ENCODE measurements at places on chromosomes 1 and 21.

DNA sequence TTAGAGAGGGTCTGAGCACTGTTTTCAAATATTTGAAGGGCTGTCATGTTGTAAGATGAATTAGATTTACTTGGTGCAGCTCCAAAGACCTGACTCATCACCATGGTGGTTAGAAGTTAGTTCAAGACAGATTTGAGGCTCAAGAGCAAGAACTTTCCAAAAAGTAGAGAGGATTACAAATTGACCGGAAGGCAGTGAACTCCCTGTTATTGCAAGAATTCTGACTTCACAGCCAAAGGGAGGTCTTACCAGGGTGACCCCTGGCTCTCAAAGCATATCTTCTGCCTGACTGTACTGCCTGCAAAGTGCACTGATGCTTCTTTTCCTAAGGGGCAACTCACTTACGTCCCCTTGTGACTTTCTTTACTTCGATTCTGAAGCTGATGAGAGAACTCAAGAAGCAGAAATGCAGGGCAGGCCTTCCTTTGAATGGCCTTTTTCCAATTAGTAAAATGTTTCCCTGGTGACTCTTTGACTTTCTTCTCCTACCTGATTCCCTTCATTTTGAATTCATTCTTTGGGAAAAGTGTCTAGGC is 86.4 kb downstream of the NAV1 start:
- no peak for DNase-seq

GRCh38 chr1:6491081-6491449 is 402 bp downstream of the PLEKHG5 start:
- no peak for DNase-seq

DNA sequence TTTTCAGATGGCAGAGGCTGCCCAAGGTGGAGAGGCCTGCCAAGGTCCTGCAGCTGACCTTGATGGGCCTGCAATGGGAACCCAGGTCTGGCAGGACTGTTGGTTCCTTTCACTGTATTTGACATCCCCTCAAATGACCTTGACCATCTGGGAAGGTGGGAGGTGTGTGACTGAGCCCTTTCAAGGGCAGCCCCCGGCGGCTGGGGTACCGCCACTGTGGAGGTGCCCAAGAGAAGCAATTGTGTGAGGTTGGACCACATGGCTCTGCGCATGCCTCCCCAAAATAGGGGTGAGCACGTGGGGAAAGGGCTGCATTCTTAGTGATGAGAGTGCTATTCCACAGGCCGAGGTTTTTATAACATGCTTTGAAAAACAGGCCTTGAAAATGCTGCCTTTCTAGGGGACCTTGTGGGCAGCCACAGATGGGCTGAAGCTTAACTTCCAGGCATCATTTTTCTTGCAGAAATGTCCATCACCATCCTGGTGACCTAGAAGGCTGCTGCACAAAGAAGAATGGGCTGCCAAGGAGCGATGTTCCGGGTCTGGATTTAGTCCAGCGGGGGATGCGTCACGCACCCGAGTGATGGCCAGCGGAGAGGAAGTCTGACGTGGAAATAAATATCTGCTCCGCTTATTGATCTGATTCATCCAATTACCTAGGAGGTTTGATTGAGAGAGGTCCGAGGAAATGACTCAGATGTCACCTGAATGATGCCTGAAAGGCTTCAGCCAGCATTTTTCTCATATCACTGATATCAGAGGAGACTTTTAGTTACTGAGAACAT is 16.5 kb upstream of the UTS2 start:
- no peak for DNase-seq

DNA sequence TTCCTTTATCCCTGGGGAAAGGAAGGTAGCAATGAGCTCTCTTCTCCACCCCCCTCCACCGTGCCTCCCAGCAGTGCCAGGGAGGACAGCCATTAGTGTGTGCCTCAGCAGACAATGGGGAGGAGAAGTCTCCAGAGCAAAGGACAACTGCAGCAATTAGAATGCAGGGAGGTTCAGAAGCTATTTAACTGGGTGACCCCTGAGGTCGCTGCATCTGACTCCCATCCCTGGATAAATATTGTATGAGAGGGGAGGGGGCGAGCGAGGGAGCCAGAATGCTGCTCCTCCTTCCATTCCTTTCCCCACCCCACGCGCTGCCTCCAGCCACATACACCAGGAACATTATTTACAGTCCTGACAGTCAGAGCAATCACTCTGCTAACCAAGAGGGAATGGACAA is 59.0 kb downstream of the ERI3 start:
- no peak for DNase-seq

DNA sequence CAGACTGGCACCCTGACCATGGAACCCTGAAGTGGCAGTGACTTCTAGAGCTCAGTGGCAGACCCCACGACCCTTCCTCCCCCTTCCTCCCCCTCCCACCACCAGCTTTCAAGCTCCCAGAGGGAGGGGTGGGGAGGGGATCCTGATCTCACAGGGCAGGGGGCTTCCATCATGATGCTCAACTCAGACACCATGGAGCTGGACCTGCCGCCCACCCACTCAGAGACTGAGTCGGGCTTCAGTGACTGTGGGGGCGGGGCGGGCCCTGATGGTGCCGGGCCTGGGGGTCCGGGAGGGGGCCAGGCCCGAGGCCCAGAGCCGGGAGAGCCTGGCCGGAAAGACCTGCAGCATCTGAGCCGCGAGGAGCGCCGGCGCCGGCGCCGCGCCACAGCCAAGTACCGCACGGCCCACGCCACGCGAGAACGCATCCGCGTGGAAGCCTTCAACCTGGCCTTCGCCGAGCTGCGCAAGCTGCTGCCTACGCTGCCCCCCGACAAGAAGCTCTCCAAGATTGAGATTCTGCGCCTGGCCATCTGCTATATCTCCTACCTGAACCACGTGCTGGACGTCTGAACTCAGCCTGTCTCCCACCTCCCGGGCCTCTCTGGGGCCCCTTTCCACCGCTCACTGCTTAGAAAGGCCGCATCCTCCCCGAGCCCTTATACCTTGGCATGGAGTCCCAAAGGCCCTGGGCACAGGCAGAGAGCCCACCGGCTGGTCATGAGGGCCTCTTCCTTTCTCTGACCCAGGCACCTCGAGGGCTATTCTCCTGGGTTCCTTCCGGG is 3.9 kb downstream of the NHLH1 start:
- DNase-seq = no peak

DNA sequence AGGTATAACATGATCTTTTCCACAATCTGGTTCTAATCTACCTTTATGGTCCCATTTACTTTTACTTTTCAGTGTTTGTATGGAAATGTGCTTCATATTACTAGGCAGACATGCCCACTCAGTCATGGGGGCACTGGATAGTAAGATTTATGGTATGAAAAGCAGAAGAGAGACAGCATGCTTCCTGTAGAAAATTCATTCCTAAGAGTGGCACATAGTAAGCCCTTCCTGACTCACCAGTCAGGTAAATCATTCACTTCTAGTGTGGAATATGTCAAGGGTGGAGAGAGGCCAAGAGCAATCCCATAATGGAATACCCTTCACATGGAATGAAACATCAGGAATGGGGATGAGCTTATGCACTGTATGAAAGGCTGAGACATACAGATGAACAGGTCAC is 49.5 kb upstream of the BCL10 start:
- no peak for DNase-seq

DNA sequence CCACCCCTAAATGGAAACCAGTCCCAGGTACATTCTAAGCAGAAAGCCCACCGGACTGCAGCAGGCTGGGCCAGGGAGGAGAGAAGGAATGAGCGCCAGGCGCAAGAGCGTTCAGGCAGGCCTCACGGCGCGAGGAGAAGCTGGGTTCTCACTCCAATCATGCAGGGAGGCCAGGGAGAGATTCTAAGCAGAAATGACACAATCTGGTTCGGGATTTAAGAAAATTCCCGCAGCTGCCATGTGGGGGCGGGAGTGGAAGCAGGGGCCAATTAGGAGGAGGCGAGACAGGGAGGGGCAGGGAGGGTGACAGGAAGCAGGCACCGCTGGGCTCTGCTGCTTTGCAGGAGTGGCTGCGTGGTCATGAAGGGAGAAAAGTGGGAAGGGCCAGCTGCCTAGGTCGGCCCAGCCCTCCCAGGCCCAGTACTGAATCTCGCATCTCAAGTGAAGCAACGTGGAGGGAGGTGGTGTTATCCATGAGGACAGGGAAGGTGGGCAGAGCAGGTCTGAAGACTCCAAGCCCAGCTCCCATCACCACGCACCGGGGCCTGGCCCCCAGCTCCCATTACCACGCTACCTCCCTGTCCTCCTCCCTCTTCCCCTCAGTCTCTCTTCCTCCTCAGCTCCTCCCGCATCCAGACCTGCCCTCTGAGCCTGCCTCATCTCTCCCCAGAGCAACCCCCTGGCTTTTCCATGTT is 11.8 kb downstream of the NPHP4 start:
- DNase-seq = no peak

GRCh38 chr21:14526199-14526598 is 19.9 kb downstream of the SAMSN1 start:
- DNase-seq = no peak

DNA sequence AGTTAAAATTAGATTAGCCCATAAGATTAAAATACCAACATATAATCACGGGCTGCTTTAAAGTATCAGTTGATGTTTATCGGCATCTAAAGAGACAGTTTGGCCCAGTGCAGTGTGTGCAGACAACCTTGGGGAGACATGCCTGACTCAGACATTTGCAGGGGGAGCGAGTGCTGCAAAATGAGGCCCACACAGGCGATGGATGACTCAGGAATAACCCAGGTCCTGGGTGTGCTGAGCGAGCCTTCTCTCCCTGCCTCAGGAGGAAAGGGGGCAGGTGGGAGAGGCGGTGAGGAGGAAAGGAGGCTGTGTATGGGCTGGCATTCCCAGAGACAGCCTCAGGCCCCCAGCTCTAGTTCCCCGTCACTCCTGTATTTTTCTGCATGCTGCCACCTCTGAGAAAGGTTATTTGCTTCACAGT is 9.0 kb downstream of the SLC9A1 start:
- no peak for DNase-seq

- DNase-seq = no peak
Observed at GRCh38 chr1:59574085-59574484, 240.7 kb upstream of the HOOK1 start.

GRCh38 chr1:161381707-161382106 is 14.0 kb upstream of the CFAP126 start:
- DNase-seq = no peak

GRCh38 chr1:208467151-208467780 is 223.1 kb upstream of the PLXNA2 start:
- DNase-seq = no peak

DNA sequence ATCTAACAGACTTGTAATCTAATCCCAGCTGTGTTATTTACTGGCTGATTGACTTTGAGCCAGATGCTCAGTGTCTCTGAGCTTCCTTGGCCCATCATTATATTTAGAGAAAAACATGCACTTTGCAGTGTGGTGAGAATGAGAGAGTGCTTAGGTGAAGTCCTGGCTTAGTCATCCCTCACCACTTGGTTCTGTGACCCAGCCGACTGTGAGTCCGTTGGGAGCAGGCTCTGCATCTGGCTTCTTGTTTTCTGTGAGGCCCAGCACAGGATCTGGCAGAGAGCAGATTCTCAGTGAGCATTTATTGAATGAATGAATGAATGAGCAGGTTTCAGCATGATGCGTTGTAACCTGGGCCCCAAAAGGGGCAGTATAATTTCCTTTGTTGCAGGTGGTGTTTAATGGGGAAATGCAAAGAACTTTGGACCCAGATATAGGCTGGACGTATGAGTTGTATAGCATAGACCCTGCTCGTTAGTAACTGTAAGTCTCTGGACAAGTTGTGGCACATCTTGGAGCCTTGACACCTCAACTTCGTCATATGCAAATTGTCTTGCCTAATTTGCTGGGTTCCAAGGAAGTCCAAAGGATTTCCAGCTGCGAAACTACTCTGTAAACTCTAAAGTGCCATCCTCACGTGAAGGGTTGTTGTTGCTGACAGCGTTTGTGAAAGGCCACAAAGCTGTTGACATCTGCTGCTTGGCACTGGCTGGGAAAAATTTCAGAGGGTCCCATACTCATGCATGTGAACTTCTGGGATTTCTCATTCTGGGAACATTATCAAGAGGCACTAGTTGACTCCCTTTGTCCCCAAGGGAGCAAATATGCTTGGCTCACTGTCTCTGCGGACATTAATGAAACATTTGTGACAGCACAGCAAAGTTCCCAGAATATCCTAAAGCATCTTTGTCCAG is 138.8 kb upstream of the USP24 start:
- DNase-seq = no peak

GRCh38 chr1:65165269-65165993 is 17.4 kb downstream of the AK4 start:
- DNase-seq = no peak

DNA sequence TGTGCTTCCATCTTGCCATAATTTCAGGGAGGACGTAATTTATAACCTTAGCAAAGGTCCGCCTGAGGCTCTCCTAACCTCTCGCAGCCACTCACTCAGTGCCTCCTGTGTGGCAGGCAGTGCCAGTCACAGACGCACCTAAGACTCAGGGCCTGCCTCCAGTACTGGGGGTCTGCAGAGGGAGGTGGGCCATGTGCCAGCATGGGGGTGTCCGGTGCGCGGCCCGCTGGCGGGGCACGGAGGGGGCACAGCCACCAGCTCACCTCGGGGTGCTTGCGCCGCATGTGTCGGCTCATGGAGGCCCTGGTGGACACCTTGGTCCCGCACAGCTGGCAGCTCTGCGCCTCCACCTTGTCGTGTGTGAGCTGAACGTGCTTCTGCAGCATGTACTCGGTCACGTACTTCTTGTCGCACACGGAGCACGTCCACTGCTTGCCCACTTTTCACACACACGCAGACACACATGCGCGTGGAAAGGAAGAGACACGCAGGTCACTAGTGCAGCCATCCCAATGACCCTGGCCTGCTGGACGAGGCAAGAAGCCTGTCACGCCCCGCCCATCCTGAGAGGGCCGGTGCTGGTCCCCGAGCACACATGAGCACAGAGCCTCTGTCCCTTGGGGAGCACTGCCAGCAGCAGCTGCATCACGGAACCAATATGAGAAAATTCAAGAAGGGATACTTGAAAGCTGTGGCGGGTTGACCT is 43.2 kb upstream of the RIPK4 start:
- no peak for DNase-seq

DNA sequence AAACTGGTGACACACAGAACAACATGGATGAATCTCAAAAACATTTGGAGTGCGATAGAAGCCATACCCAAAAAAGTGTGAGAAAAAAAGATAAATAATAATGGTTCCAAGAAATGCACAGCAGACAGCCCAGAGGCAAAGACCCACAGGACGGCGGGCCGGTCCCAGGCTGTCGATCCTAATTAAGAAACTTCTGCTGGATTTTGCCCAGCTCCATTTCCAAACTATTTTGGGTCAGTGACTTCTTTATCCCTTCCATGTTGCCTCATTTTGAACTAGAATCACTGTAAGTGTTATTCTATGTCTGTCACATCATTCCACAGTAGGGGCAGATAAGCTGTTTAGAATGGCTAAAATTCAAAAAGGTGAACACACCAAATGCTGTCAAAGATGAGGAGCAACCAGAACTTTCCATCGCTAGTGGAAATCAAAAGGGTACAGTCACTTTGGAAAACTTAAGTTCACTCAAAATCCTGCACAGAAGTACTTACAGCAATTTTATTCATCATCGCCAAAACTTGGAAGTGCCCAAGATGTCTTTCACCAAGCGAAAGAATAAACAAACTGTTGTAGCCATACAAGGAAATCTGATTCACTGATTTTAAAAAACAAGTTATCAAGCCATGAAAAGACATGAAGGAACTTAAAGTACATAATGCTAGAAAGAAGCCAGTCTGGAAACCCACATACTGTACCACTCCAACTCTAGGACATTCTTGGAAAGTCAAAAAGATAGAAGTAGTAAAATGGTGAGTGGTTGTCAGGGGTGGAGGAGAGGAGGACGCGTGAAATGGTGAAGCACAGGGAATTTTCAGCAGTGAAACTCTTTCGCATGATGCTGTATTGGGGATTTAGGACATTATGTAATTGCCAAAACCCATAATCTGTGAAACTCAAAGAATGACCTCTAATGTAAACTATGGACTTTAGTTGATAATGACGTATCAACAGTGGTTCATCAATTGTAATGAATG is 7.5 kb downstream of the NBPF1 start:
- no peak for DNase-seq

Data from stimulated activated CD8-positive, alpha-beta memory T cell treated with anti-CD3 and anti-CD28 coated beads, Interleukin-4, amount 100 ng/mL, for 4 hours (primary cell).